ENCODE measurements at places on chromosomes 7 and 10.

GRCh38 chr7:158365267-158365666 is 222.4 kb downstream of the PTPRN2 start:
- DNase-seq: no peak

DNA sequence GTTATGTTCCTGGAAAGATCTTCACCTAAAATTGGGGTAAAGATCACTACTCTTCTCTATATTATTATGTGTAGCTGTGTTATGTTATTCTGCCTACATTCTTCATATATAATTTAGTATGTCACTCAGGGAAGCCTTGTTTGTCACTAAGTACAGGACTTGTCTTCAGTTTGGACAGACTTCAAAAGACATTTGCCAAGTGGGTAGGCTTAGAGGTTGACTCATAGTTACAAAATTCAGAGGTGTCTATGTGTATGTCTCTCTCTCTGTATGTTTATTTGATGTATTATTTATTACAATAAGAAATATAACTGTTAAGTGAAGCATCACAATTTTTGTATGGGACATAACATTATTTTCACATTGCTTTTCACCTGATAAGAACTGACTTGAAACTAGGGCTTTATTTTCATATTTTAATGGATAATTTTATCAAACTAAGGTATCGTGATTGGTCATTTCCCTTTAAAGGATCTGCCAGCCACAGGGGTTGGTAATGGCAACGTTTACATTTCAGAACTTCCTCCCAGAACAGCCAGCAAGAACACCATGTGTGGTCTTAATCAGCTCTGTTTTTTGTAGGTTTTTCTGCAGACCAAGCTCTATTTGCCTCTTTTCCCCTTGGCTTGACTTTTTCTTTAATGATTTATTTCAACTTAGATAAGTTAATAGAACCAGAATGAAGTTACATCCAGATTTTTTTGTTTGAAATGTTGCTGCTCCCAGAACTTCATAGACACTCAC is 262.1 kb upstream of the CACNA2D1 start:
- DNase-seq: no peak

DNA sequence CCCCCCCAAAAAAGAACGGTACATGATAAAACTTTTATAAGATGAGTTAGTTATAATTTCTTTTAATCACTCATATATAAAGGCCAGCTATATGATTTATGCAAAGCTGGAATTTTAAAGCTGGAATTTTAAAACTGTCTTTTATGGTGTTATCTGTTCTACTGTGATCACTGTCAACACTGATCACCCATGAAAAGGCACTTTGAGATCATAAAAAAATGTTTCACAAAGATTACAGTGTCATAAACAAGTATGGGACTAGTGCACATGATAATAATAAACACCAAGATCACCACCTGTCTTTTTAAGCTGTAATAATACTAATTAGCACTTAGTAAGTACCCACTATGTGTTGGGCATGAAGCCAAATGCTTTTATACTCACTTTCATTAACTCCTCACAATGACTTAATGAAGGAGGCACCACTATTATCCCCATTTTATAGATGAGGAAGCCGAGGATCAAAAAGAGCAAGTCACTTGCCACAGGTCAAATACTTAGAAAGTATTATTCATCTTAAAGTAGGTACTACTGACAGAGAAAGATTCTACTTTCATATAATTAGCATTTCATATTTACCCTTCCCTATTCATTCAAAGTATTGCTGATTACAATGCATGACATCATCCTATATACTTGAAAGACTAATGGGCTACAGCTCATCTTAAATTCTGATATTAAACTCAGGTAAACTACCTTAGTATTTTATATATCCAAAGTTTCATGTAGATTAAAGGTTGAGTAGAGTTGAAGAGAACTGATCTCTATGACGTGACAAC is 8.3 kb upstream of the RHOBTB1 start:
- DNase-seq: no peak

DNA sequence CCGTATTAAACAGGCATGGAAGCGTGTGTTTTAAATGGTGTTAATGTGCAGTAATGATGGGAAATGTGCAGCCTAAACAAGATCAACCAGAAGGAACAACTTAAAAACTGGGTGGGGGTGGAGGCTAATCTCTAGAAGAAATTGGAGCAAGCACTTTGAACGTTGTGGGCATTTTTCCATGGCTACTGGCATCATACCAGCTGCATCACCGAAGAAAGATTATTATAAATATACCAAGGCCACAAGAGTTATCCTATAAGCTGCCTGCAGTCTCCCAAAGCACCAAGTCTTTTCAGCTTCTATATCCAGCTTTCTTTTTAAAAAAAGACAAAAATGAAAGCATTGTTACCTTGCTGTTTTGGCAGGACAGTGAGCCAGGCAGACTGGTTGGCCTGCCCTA is 79.9 kb downstream of the FGFR2 start:
- DNase-seq: no peak

DNA sequence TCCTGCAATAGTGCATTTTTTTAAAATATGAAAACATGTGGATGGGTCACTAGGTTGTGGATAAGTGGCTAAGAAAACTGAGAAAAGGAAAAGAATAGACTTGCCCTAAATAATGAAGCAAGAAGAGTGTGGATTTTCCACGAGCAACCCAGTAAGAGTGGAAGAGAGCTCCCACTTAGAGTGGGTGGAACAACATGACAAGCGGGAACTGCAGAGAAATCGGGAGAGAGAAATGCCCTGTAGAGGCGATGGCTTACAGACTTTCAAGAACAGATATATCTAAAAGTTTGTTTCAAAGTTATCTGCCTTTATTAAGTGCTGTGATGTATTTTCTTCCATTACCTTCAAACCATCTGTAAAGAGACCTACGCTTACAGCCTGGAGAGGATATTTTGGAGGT is 26.1 kb upstream of the NRG3 start:
- no peak for DNase-seq

DNA sequence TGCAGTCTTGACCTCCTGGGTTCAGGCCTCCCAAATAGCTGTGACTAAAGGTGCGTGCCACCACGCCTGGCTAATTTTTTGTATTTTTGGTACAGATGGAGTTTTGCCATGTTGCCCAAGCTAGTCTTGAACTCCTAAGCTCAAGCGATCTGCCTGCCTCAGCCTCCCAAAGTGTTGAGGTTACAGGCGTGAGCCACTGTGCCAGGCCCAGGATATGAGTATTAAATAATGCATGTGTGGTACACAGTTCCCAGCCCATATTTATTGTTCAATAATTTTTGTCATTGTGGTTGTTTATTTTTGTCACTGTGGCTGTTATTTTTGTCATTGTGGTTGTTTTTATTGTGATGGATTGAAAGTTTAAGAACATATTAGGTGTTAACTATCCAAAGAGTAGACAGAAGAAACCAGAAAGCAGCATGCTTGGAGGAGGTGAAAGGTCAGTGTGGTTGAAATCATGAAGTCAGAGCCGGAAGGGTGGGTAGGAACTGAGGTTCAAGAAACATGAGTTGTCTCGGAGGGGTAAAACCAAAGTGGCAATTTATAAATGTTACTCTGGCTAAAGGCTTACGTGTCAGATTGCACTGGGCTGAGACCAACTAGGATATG is 45.0 kb downstream of the MRC1 start:
- no peak for DNase-seq

- DNase-seq: no peak
Observed at GRCh38 chr7:5222841-5223411, 32.9 kb downstream of the WIPI2 start.

- no peak for DNase-seq
Observed at GRCh38 chr7:76304888-76305375, 2.5 kb downstream of the HSPB1 start.

- DNase-seq: no peak
Observed at GRCh38 chr10:79346388-79347225, 662 bp upstream of the PPIF start.

DNA sequence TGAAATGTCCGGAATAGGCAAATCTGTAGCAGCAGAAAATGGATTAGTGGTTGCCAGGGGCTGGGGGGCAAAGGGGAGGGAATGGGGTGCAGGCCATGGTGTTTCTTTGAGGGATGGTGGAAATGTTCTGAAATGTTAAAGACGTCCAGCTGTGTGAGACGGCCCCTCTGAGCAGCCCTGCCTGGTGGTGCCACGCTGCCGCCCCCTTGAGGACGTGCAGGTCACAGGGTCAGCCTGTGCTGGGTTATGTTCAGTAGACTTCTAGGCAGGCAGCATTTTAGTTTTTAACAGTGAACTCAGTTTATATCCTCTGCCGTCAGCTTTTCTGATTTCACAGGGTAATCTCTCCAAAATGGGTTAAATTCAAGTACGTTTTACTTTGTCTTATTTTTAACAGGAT is 9.4 kb downstream of the NUB1 start:
- no peak for DNase-seq

GRCh38 chr7:157514746-157515145 is 177.9 kb downstream of the DNAJB6 start:
- DNase-seq: no peak

DNA sequence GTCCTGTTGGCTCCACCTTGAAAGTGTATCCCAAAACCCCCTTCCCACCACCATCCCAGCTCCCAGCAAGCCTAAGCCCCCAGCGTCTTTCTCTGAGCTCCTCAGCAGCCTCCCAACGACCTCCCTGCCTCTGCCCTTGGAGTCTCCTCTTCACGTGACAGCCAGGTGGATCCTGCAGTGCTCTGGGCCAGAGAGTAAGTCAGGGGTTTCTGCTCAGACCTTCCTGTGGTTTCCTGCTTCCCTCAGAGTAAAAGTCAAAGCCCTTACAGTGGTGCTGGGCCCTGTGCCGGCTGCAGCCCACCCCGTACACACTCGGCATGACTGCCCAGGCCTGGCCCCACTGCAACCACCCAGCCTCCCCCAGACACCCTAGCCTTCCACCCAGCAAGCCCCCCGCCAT is 51.9 kb downstream of the OAT start:
- DNase-seq: no peak
